Activated effector memory CD4-positive, alpha-beta T cell treated with anti-CD3 and anti-CD28 coated beads, Interleukin-2, amount 50 U/mL, for 16 hours (primary cell): ENCODE measurements at places on chromosomes 16 and 17.

GRCh38 chr17:63523253-63523855 is at the start of gene KCNH6:
Gene KCNH6 (plus strand): TSS chr17:63523358. CDS start chr17:63523414, 56 bp downstream.
- no peak for DNase-seq

DNA sequence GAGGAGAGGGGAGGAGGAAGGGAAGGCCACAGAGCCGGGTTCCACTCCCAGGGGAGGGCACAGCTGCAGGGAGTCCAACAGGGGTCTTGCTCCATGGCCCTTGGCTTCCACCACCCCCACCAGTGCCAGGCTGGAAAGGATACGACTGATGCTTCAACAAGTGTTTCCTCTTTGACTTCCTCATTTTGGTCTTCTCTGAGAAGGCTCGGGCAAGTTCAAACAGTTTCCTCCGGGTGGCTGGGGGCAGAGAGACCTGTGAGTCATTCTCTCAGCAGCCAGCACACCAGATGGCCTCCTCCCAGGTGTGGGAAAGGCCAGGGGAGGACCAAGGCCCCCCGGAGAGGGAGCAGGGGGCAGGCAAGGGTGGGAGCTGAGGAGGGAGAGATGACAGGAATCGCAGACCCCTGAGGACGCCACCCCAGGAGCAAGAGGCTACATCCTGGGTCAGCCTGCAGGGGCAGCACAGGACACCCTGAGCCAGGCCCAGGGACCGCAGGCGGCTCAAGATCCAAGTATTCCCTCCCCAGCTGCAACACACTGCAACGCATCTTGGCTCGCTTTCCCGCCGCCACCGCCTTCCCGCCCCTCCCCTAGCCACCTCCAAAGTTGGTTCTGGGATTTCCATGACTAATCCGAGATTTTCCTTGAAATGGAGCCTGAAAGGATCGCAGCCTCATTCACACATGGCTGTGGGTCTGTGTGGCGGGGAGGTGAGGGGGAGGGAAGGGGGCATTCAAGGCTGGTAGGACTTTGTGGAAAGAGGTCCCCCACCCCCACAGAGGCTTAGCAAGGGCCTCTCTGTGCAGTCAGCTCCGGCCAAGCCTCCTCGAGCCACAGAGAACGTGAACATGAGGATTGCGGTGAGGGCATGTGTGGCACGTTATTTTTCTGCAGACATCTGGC is 18.4 kb upstream of the MRPS23 start:
- DNase-seq = no peak

DNA sequence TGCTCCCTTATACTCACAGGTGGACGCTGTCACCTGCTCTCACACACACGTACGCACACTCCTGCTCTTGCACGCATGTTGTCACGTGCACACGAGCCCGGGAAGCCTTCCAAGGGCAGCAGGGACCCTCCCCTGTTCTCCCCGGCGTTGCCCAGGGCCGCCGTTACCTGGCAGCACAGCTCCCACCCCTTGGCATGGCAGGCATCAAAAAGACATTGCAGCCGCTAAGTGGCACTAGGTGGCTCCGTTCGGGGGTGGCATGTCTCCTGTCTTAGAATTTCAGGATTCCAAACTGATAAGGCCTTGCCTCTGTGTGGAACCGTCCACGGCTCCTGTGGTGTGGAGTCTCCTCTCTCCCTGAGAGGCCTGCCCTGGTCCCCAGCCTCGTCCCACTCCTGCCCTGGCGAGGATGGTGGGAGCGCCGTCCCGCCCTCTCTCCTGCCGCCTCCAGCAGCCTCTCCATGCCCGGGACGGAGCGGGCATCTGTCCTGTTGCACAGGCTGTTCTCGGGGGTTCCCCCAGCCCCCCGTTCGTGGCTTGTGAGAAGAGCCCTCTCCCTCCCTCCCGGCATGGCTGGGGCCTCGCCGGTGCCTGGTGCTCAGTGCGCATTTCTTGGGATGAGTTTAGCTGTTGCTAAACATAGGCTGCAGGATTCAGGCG is 126.7 kb upstream of the GSE1 start:
- no peak for DNase-seq

- DNase-seq = no peak
Observed at GRCh38 chr17:9021992-9022572, 772 bp downstream of the NTN1 start.

DNA sequence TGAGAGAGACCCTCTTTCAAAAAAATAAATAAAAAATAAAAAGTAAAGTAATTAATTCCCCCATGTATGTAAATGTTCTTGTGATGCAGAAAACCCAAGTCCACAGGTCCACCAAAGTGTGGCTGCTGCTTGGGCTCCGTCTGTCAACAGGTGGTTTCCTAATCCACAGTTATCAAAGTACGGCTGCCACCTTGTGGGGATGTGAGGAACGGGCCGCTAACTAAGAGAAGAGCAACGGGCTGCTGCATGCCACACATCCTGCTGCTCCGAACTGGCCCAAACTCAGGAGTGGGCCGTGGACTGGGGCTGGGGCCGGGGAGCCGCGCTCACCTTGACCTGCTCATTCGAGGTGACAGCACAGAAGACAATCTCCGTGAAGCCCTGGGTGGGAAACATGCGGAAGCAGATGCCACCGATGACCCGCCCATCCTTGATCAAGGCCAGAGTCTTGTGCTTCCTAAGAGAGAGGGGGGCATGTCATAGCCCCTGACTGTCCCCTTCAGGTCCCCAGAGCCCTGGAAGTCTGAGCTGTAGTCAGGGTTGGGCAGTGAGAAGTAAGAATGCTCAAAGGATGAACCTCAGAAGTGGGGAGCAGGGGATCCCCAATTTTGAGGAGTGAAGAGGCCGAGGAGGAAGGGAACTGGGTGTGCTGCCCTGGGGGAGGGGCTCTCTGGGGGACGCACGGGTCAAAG is 4.3 kb downstream of the KAT2A start:
- DNase-seq = peak; percentile 92

DNA sequence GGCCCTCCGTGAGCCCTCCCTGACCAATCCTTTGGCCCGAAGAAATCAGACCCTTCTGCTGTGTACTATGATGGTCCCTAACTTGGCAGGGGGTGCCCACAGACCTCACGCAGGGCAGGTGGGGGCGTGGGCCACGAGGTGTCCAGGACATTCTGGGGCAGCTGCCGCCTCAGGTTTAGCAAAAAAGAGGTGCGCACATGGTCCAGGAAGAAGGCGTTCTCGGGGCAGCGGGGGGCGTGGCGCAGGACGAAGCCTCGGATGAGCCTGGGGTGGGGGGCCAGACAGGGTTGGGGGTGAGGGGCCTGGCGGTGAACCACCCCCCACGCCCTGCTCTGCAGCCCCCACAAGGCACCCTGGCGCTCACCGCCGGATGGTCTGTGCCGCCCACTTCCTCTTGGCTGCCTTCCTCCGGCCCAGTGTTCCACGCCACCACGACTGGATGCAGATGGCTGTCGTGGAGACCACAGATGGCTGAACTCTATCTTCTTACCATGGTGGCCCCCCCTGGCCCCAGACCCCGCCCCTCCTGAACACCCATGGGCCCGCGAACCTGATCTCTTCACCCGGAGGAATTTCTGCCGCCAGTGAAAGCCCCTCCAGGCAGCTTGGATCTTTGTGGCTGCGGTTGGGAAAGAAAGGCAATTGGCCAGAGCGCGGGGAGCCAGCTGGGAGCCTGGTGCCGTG is 14.2 kb upstream of the CRK start:
- DNase-seq = no peak

DNA sequence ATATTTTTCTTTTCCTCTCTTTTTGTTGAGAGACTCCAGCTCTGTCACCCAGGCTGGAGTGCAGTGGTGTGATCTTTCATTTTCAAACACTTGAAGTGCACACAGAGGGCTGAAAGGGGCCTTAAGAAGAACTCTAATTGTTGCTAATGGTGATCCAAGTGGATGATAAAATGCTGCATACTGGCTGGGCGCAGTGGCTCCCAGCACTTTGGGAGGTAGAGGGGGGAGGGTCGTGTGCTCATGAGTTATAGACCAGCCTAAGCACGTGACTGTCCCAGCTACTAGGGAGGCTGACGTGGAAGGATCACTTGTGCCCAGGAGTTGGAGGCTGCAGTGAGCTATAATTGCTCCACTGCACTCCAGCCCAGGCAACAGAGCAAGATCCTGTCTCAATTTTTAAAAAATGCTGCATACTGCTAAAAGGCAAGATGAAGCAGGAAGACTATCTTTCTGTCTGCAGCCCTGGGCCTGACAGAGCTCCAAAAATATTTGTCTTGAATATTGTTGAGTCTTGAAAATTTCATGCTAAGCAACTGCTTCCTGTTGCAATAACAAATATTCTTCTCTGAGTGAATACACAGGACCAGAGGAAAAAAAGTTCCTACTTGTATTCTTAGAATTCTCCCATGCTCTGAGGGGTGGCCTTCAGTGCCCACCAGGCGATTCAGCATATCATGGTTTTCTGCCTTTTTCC is 63.7 kb upstream of the AKTIP start:
- no peak for DNase-seq

- peak; percentile 87 for DNase-seq
Observed at GRCh38 chr17:82301916-82302567, 15.4 kb downstream of the CD7 start.

- peak; percentile 82 for DNase-seq
Observed at GRCh38 chr17:45131616-45132319, 547 bp downstream of the PLCD3 start.

- no peak for DNase-seq
Observed at GRCh38 chr17:34368946-34369500, 6.0 kb upstream of the CCL1 start.

DNA sequence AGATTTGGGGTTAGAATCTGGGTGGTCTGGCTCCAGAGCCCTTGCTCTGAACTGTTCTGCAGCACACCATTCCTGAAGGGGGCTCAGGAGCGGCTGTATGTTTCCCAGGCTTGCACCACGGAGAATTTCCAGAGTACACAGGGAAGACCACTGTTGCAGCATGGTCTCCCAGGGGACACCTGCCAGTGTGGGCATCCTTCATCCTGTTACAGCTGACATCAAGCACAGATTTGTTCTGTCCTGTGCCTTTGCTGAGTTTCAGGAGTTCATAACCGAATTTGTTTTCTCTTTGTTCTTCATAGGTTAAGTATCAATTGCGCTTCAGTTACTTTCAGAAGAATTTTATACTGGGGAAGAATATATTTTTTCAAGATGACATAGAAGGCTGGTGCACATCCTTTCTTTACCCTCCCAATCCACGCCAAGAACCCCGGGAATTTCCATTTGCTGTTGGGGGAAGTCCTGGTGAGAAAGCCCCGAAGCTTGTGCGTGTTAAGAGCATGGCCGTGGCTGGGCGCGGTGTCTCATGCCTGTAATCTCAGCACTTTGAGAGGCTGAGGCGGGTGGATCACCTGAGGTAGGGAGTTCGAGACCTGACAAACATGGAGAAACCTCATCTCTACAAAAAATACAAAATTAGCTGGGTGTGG is 26.3 kb upstream of the ABCA3 start:
- DNase-seq = peak; percentile 62

GRCh38 chr17:77962348-77962747 is 3.8 kb downstream of the TNRC6C start:
- no peak for DNase-seq

DNA sequence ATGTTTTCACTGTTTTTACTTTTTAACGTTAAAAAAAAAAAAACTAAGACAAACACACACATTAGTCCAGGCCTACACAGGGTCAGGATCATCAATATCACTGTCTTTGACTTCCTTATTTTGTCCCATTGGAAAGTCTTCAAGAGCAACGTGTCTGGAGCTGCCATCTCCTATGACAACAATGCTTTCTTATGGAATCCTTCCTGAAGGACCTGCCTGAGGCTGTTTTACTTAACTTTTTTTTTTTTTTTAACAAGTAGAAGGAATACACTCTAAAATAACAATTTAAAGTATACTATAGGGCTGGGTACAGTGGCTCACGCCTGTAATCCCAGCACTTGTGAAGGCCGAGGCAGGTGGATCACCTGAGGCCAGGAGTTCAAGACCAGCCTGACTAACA is 71.8 kb upstream of the BCAR1 start:
- DNase-seq = no peak

GRCh38 chr16:20803192-20803560 is 3.1 kb downstream of the ERI2 start:
- no peak for DNase-seq

DNA sequence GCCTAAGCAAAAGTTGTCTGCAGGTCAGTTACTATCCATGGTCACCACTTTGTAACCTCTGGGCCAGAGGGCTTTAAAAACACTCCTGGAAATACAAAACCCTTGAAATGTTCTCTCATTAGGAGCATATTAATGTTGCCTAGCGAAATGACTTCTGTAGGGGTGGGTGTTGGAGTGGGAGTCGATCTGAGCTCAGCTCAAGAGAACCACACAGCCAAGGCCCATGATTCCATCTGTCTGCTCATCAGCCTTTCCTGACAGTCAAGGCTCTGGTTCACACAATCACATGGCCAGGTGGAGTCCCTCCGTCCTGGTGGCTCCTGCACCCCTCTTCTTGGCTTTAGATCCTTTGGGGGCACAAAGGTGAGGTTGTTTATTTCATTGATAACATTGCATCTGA is 26.7 kb downstream of the RCVRN start:
- DNase-seq = no peak

DNA sequence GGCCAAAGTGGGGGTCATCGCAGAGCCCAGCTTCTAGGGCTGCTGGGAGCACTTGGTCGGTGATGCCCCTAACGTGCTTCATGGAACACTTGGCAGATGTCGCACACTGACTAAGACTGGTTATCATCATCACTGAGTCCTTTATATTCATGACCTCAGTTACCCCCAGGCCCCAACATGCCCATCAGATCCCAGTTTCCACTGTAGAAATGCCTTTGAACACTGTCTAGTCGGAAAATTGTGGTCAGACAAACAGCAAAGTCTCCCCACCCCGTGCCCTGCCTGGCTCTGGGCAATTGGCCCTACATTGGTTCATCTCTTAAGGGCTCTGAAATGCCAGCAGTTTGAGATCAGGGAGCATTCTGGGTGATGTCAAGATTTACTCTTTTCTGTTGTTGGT is 51.3 kb downstream of the NKD1 start:
- no peak for DNase-seq

- DNase-seq = no peak
Observed at GRCh38 chr16:50338371-50339231, 30.2 kb downstream of the BRD7 start.

- no peak for DNase-seq
Observed at GRCh38 chr17:76036497-76037261, 9.6 kb upstream of the EVPL start.

DNA sequence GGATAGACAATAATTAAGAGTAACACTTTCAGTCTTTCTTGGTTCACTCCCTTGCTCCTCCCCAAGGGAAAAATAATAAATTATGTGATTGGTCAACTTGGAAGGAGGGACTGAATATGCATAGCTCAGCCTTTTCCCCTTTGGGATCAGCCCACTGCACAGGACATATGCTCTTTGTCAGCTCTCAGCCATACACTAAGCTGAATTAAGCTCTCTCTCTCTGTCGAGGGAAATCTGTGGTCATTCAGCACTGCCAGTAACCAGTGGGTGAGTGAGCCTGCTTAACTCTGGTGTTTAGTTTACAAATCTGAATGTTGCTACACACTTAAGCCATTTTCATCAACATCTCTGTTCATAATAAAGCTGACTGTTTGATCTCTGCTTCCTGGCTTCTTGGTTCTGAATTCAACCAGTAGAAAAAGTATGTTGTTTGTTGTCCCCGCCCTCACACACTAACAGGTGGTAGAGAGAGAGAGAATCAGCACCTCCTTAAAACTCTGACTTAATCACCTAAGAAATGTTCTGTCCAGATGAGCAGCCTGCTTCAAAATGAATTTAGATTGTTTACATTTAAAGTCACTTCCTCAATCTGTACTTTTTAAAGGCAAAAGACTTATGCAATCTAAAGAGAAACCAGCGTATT is 102.3 kb upstream of the C17orf78 start:
- DNase-seq = no peak

- peak; percentile 89 for DNase-seq
Observed at GRCh38 chr17:76240461-76241203, at the start of gene RNF157. Gene RNF157 (minus strand): TSS chr17:76240493. CDS start chr17:76240240, 253 bp downstream.

- no peak for DNase-seq
Observed at GRCh38 chr16:2148714-2149629, 547 bp downstream of the RAB26 start.

GRCh38 chr16:84579936-84580335 is 37.9 kb downstream of the COTL1 start:
- no peak for DNase-seq
